ENCODE measurements at places on chromosomes 3 and 15. TPM values are rescaled to one million over a fixed set of nuclear protein-coding genes. Genes with fewer than 3 reads are reported as not detected.

GABRB3 gene
- 23.2 TPM for total RNA-seq

NR2E3 gene
- total RNA-seq = not detected

SAMMSON gene
- total RNA-seq = 0.17 TPM

CDCP1 gene
- 15.3 TPM for total RNA-seq

IQCH gene
- total RNA-seq = 5.2 TPM

TRIM42 gene
- total RNA-seq = not detected

TRIM59 gene
- 24.5 TPM for total RNA-seq

ACAN gene
- total RNA-seq = 0.93 TPM

GASK1A gene
- total RNA-seq = 2.3 TPM

CCNB2 gene
- 40.9 TPM for total RNA-seq

C15orf39 gene
- 80.0 TPM for total RNA-seq

ST3GAL6 gene
- 49.2 TPM for total RNA-seq

RARB gene
- total RNA-seq = 26.3 TPM

MNS1 gene
- total RNA-seq = 4.5 TPM

POMGNT2 gene
- 21.6 TPM for total RNA-seq

UBP1 gene
- total RNA-seq = 78.1 TPM

CERS3 gene
- total RNA-seq = 0.38 TPM

SEMA3F gene
- 23.6 TPM for total RNA-seq

ZNF502 gene
- not detected for total RNA-seq

NUP210 gene
- 78.2 TPM for total RNA-seq

FEZF2 gene
- total RNA-seq = not detected

AGBL1 gene
- total RNA-seq = not detected
